Activated CD8-positive, alpha-beta memory T cell treated with anti-CD3 and anti-CD28 coated beads for 1 hour (primary cell): ENCODE measurements at places on chromosomes 2 and 18.

GRCh38 chr18:3236470-3236869, 11.1 kb upstream of the MYL12A start:
- DNase-seq, result no peak

DNA sequence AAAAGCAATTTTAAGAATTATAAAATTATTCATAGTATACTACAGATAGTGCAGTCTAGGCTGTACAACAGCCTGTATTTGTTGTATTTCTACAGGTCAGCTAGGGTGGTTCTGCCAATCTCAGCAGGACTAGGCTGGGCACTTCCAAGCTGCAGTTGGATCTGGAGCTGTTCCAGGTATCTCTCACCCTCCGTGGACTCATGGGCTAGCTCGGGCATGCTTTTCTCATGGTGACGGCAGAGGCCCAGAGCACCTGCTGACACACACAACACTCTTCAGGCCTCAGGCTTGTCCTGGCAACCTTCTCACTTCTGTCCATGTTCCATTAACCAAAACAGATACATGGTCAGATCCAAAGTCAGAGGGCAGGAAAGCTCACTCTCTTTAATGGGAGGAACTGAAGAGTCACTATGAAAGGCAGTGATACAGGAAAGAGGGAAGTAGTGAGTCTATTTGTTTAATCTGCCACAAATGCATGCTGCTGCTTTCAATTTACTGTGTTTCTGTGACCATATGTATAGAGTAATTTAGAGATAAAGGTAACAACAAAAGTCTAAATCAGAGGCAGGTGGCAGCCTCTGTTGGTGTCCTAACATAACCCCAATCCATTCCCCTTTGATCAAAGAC, 462.4 kb upstream of the ACVR2A start:
- DNase-seq, result no peak

DNA sequence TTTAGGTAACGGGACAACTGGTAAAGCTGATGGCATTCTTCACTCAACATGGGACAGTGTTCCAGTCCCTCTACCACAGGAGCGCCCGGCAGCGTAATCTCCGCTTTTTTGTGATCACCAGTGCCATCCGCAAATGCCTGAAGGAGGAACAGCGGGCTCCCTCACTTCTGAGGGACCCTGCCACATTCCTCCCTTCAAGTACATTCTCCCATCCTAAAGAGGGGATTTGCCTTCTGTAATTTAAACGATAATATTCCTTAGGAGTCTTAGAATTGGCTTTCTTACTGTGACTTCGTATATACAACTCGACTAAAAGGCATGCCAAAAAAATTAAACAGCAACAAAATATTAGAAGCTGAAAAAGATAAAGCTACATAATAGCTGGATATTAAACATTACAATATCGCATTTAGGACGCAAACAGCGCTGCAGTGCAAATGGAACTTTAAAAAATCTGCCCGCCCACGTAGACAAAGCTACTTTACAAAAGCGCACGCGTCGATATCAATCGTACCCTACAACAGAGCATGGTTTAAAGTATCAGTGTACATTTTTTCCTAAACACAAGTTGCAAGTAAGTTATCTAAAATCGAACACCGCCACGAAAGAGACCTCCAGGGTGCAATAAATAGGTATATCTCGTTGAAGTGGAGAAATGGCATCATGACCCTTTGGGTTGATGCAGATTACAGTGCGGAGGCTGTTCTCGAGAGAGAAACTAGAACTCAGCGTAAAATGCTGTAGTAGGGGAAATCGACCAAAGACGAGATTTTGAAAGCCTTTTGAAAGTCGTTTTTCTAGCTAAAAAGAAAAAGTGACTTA, 2.3 kb upstream of the VSNL1 start:
- no peak for DNase-seq

- no peak for DNase-seq
These were observed 502.2 kb upstream of the NRXN1 start for GRCh38 chr2:51534166-51534565.

- no peak for DNase-seq
These were observed at the start of gene EVA1A for GRCh38 chr2:75560768-75561565. Gene EVA1A (minus strand): TSS chr2:75560939. CDS start chr2:75518140, 42,799 bp downstream.
